Activated T-helper 1 cell treated with anti-CD3 and anti-CD28 coated beads, Interleukin-12 subunit alpha, Interleukin-12 subunit beta, Interleukin-2, Interleukin-4 antibody, amounts not matched to agents 30 ng/mL and 10 ng/mL and 1 ng/mL, durations not matched to agents 14 hours and 24 hours and 36 hours (primary cell): ENCODE measurements at places on chromosomes 7 and 10. TPM values are rescaled to one million over a fixed set of nuclear protein-coding genes. Genes with fewer than 3 reads are reported as not detected.

- DNase-seq, result no peak
Observed at GRCh38 chr10:85510682-85511081, 855.9 kb downstream of the GRID1 start.

DNA sequence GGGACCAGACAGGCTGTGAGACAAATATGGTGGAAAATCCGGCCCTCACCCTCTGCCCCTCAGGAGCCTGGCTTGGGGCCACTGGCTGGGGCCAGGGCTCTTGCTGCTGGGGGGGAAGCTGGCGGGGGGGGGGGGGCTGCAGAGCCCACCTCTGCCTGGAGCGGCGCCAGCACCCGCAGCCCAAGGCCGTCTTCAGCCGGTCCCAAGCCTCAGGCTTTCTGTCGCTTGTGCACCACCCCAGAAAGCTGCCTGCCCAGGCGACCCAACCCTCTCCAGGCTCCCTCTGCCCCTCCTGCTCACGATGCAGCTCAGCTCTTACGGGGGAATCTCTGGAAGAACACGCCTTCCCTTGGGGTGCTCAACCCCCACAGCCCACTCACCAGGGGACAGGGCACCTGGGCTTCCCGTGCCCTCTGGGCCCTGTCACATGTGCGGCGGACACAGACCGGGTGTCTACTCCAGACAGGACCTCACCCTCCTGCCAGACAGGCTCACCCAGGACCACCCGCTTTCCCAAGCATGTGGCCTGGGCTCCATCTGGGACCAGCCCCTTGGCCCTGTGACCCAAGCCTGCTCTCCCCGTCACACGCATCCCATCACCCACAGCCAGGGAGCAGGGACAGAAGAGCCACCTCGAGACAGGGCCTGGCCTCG, 43.9 kb downstream of the DPYSL4 start:
- DNase-seq, result no peak

UNC5B gene
- total RNA-seq, result 0.07 and 0.10 TPM in 2 replicates

PNLIPRP1 gene
- total RNA-seq, result not detected in 2 replicates

HTR7 gene
- total RNA-seq, result not detected in 2 replicates

DNA sequence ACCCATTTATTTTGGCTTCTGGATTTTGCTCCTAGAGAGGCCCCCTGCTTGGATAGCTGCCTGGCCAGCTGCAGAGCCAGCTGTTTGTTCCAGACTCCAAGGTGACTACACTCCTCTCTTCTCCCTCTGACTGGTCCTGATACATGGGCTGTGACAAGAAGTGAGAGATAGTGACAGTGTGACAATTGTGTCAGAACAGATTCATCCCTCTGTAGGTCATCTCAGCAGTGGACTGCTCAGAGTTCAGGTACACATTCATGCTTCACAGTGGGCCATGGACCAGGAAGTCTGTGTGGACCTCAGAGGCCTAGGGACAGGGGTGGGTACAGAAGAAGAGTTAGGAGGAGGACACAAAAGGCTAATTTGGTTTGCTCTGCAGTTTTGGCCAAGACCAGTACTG, 188.2 kb upstream of the MKLN1 start:
- no peak for DNase-seq

SYCE1 gene
- 0.24 and 0.34 TPM in 2 replicates for total RNA-seq
